Caudate nucleus (tissue), 63 donors: ENCODE measurements at places on chromosomes 5 and 9.

- no peak for DNase-seq
Measured at GRCh38 chr9:112535811-112536210, 49.2 kb downstream of the KIAA1958 start.

DNA sequence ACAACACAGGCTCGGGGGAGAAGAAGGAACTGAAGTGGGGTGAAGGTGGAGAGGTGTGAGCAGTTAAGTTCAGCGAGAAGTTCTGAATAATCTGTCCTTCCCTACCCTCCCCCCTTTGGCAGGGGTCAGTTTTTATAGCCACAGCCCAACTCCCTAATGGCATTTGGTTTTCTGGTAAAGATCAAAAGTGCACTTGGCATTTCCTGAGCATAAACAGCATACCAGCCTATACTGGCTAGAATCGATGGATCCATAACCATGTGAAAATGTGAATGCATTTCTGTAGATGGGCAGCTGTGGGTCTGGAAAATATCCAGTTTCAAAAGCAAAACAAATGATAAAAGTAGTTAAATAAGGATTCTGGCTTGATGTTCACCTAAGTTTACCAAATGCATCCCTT, 410.9 kb downstream of the PLK2 start:
- no peak for DNase-seq

- no peak for DNase-seq
Measured at GRCh38 chr5:31485376-31486207, 46.3 kb downstream of the DROSHA start.

DNA sequence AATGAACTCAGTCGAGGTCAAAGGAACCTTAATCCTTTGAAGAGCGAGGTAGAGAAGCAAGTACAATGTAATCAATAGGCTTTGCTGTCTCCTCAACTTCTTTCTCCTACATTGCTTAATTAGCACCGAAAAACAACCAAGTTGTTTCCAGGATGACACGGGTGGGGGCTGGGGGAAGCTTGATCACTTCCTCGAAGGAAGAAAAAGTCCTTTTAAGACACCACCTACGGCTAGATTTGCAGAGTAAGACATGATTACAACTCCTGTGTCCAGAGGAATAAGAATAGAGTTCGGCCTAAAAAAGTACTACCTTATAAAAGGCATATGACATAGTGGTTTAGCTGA, 811 bp upstream of the ARRDC3 start:
- no peak for DNase-seq

DNA sequence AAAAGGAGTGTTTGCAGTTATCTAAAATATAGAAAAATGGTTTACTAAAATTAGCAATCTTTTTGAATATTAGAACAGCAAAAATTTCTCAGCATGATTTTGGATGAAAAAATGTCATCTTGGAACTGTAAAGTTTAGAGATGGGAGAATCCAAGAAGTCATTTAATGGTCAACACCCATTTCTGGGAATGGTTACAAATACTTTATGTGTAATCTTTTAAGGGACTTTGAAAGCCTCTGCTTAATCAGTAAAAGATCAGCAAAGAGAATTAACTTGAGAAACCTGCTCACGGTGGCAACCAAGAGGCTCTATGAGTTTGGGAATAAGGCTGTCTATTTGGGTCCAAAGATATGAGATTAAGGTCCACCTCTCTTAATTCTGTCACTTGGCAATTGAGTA, 13.0 kb downstream of the C1QTNF3 start:
- no peak for DNase-seq

DNA sequence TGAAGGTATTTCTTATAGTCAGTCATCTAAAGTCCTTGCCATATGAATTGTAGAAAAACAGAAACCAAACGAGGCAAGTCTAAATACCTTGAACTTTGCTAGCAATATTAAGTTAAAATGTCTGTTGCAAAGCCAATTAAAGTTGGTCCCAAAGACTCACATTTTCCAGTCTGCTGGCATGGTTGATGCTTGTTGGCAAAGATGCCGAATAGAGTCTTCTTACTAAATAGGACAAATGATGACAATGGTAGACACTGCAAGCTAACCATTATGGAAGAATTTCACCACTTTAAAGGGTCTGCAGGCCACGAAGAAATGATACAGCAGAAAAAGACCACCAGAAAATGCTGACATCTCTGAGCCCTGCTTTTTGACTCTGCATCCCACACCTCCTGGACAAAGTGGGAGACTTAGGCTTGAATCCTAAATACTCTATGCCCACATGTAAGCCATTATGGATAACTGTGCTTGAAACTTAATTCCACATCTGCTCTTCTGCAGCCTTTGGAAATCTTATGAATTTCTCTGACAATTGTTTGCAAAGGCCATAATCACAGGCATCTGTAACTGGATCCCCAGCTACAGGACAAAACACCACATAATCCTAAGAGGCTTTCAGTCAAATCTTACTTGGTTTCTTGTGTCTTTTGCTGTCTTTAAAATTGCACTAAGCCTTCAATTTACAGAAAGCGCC, 61.3 kb downstream of the LHFPL2 start:
- no peak for DNase-seq

GRCh38 chr5:55327281-55327680, 19.5 kb downstream of the MTREX start:
- no peak for DNase-seq

- no peak for DNase-seq
Measured at GRCh38 chr5:172607213-172607793, 33.8 kb upstream of the NEURL1B start.

DNA sequence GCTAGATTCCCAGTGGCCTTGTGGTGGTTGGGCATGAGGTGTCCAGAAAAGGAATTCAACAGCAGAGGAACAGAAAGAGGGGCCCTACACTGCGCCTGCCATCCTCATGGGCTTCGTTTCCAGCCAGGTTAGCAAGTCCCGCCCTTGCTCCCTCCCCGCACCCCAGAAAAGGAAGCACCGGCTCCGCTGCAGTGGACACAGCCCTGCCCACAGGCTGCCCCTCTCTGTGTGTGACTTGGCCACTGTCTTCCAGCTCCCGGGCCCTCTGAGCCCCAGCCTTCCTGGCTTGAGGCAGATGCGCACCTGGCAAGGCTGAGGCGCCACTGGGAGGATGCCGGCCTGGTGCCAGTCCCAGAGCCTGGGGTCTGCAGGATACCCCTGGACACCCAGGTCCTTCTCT, 305.0 kb upstream of the IRX4 start:
- DNase-seq = no peak

DNA sequence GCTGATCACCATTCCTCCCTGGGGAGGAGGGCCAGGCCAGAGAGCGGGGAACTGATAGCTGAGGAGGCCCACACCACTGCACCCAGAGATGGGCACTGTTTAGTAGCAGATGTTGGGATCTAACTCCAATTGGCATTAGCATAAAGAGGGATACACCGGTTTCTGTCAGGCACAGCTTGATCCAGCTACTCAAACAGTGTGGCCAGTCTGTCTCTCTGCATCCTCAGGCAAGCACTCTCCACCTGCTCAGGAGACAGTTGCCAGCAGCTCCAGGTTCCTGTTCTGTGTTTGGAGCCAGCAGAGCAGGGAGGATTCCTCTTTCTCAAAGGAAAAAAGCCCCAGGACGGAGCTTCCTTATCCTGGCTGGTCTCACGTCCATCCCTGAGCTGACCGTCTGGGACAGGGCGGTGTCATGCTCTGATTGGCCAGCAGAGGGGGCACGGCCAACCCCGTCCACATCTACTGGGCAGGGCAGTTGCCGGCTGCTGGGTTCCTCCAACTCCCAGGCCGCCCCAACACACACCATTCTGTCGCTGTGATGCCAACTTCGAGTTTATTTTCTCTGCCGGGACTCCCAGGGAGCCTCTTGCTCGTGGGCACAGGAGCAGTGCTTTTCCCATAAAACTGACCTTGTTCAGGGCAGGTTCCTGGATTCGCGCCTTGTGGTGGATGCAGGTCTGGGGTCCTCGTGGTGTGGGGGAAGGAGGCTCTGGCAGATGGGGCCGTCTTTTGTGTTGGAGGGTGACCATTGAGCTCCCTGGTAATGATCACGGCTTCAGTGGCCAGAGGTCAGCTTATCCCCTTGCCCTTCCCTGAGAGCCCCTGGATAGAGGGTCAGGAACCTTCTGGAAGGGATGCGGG, 47.9 kb downstream of the COL5A1 start:
- DNase-seq = no peak

DNA sequence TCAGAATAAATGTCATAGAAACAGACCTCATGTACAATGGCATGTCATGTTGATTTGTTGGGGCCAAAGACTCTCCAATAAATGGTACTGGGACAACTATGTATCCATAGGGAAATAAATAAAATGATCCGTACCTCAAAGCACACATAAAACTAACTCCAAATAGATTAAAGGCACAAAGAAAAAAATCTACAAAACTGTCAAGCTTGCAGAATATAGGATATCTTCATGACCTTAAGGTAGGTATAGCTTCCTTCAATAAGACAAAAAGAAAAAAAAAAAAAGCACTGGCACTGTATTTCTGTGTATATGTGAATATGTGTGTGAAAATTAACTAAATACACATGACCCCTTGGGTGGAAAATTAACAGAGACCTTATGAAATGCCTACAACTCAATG, 101.9 kb downstream of the DIRAS2 start:
- no peak for DNase-seq

DNA sequence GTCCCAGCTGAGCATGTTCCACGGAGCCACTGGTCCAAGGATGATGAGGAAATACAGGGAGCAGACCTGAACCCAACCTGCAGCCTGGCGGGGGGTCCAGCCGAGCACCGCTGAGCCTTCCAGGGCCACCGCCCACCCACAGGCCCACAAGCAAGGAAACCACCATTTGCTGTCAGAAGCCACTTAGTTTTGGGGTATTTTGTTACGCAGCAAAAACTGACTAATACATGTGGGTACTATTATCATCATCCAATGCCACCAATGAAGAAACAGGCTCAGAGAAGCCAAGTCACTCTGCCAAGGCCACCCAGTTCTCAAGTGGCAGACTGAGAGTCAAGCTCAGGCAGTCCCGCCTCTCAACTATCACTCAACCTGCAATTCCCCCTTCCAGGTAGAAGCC, 48.0 kb upstream of the RXRA start:
- DNase-seq = no peak

DNA sequence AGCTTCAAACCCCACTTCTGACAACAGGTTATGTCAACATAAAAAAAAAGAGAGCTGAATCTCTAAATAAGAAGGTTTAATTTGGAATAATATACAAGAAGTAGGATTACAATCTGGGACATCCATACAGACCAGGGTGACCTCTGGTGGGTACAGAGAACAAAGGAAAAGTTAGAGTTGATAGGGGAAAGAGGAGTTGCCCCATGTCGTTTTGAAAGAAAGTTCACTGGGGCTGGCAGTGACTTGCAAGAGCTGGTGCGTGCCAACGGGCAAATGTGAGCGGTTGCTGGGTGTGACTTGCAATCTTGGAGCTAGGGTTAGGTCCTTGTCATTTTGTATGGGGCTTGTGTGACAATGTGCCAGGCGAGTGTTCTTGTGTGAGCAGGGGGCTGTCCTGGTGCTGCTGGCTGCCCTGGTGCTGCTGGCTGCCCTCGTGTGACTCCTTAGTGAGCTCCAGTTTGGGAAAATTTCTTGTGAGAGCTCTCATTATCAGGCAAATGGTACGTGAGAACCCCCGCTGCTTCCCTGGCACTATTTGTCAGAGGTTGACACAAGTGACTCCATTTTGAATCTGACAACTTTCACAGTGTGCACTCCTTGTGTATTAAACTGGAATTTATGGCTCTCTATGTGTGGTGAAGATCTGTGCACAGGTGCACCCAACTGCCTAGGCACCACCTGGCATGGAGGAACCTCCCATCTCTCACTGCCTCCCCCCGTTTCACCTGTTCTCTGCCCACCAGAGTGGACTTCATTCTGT, 69.8 kb downstream of the UBE2QL1 start:
- DNase-seq = no peak

GRCh38 chr5:40790947-40791593, 7.1 kb downstream of the PRKAA1 start:
- no peak for DNase-seq

DNA sequence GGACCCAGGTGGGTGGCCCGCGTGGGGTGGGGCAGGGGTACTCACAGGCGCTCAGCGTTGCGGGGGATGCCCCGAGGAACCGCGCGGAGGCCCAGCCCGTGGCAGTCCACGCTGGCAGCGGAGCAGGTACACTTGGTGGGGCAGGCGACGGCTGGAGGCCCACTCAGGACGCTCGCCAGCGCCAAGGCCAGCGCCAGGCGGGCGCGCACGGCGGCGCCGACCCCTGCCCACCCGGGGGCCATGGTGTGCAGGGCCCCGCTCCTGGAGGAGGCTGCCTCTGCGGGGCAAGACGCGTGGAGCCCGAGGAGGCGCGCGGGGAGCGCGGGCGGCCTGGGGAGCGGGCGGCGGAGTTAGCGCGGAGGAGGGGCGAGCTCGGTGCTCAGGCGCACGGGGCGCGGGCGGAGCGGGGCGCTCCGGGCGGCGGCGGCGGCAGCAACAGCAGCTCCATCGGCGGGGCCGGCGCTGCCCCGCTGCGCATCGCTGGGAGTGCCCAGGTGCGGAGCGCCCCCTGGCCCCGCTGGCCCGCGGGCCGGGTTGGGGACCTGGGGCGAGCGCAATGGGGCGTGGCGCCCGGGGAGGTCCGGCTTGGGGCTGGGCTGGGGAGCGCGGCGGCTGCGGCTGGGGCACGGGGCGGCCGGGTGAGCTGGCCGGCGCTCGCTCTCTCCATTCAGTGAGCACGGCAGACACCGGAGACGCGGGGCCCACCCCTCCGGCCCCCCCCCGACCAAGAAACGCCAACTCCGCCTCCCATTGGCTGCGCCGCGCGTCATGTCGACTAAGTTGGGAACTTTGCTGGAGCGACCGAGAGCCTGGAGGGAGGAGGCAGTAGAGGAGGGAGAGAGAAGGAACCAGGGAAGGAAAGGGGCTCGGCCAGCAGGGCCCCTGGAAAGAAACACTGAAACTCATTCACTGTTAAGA, at the start of gene SLIT3:
Gene SLIT3, minus strand, starts transcription at position 672 of the 918 bp plus-strand sequence. Its CDS starts 430 bp downstream, at position 242.
- DNase-seq = peak; percentile 44

DNA sequence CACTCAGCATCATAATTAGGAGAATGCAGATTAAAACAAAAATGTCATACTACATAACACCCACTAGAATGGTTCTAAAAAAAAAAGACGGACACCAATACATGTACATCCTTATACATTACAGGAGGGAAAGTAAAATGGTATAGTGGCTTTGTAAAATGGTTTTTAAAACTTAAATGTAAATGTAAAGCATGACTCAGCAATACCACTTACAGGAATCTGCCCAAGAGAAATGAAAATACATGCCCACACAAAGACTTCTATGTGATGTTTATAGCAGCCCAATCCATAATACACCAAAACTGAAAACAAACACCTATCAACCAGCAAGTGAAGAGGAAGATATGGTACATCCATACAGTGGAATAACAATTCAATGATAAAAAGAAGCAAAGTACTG, 939.1 kb upstream of the ACO1 start:
- DNase-seq = no peak

DNA sequence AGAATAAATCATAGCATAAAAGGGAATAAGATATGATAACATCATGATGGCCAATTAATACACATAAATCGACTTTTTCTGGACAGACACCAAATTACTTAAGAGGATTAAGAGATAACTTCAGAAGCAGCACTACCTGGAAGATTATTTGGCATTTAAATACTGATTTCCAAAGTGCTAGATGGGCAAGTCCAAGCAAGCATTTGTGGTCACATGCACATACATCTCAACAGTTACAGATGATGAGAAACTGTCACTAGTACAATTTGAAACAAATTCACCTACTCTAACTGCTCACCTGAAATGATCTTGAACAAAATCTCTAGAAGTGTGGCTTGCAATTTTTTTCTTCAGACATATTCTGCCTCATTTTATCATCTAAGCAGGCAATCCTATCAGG, 26.8 kb upstream of the RASGEF1C start:
- no peak for DNase-seq
